ENCODE measurements at places on chromosomes 13 and 19. TPM values are rescaled to one million over a fixed set of nuclear protein-coding genes. Genes with fewer than 3 reads are reported as not detected.

Gene ACTMAP
- 0.89 TPM for total RNA-seq

Gene FCHO1
- 3.7 TPM for total RNA-seq

Gene TMEM221
- total RNA-seq: 0.46 TPM

Gene SIGLEC12
- not detected for total RNA-seq

Gene CEACAM5
- 13.9 TPM for total RNA-seq

Data from gastroesophageal sphincter (tissue), 4 donors.